ENCODE measurements at places on chromosomes 6 and 20. TPM values are rescaled to one million over a fixed set of nuclear protein-coding genes. Genes with fewer than 3 reads are reported as not detected.

Gene ARID1B
- 65.1 TPM for total RNA-seq

DNA sequence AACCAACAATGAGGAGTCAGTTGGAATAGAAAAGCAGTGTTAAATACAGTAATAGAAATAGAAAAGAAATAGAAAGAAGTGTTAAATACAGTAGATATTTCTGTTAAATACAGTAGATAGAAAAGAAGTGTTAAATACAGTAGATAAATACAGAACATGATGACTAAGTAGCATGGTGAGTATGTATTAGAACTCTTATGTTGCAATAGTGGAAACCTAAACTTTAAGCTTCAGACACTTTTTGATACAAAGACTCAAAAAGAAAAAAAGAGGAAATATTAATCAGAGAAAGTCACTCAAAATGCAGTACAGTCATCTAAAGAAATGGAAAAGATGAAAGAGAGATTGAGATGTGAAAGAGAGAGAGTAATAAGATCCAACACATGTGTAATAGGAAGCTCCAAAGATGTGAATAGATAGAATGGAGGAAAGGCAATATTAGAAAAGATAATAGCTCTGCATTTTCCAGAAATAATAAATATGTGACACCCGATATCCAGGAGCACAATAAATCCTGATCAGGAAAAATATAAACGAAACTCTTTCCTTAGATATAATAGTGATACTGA lies 131.5 kb upstream of the KCNK16 start:
- no peaks in the 10 kb centered on the region for H3K27me3 ChIP-seq
- H3K36me3 ChIP-seq, result no peaks in the 10 kb centered on the region
- no peak overlapping the region for H3K4me3 ChIP-seq
- H3K4me1 ChIP-seq, result no peaks in the 10 kb centered on the region
- DNase-seq, result no peak

GRCh38 chr6:49550492-49551077 lies at the start of gene C6orf141:
TSS of gene C6orf141 (plus strand) at chr6:49550668. CDS start at chr6:49550793, 125 bp downstream.
- no peak for DNase-seq
- peak within 1 kb of the TSS; percentile 23 for H3K4me3 ChIP-seq

Gene HTR1E
- not detected for total RNA-seq

- H3K4me1 ChIP-seq, result no peaks in the 10 kb centered on the region
- no peak overlapping the region for H3K4me3 ChIP-seq
- no peak for DNase-seq
- H3K27me3 ChIP-seq, result no peaks in the 10 kb centered on the region
These were observed 776.4 kb upstream of the NRSN1 start for GRCh38 chr6:23349521-23350147.

Gene RHAG
- not detected for total RNA-seq

- H3K27me3 ChIP-seq, result no peaks in the 10 kb centered on the region
- H3K4me3 ChIP-seq, result no peak overlapping the region
- no peaks in the 10 kb centered on the region for H3K36me3 ChIP-seq
- no peak for DNase-seq
- no peaks in the 10 kb centered on the region for H3K4me1 ChIP-seq
- H3K27ac ChIP-seq, result no peak overlapping the region
These were observed 141.3 kb downstream of the FUT9 start for GRCh38 chr6:96157018-96157565.

GRCh38 chr6:25035174-25035511 lies 99.4 kb upstream of the RIPOR2 start:
- no peaks in the 10 kb centered on the region for H3K36me3 ChIP-seq
- H3K4me1 ChIP-seq, result no peaks in the 10 kb centered on the region
- no peak for DNase-seq
- no peaks in the 10 kb centered on the region for H3K27me3 ChIP-seq
- no peak overlapping the region for H3K27ac ChIP-seq

- H3K27ac ChIP-seq, result no peak overlapping the region
- no peak overlapping the region for H3K4me3 ChIP-seq
- H3K4me1 ChIP-seq, result no peaks in the 10 kb centered on the region
- no peaks in the 10 kb centered on the region for H3K27me3 ChIP-seq
These were observed 114.1 kb downstream of the GRM4 start for GRCh38 chr6:34031625-34032383.
